ENCODE measurements at places on chromosomes 13 and 19.

GRCh38 chr13:70580825-70581224 lies 472.6 kb upstream of the KLHL1 start:
- no peak for DNase-seq

GRCh38 chr13:43933378-43933777 lies 53.7 kb downstream of the LACC1 start:
- no peak for DNase-seq

DNA sequence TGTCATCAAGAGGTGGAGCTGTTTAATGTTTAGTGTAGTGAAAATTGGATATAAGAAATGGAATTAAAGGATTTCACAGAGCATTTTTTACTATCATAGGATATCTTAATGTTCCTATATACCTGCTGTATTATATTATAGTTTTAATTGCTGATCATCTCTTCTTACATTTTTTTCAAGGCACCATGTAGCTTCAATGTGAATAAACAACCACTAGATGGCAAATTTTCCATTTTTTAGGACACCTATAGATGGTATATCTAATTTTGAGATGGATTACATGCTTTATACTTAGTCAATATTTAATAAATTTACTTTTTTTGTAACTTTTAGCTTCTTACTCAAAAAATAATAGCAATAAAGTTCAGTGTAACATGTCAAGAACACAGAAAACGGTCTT lies 9.0 kb upstream of the ATXN8OS start:
- DNase-seq: no peak

DNA sequence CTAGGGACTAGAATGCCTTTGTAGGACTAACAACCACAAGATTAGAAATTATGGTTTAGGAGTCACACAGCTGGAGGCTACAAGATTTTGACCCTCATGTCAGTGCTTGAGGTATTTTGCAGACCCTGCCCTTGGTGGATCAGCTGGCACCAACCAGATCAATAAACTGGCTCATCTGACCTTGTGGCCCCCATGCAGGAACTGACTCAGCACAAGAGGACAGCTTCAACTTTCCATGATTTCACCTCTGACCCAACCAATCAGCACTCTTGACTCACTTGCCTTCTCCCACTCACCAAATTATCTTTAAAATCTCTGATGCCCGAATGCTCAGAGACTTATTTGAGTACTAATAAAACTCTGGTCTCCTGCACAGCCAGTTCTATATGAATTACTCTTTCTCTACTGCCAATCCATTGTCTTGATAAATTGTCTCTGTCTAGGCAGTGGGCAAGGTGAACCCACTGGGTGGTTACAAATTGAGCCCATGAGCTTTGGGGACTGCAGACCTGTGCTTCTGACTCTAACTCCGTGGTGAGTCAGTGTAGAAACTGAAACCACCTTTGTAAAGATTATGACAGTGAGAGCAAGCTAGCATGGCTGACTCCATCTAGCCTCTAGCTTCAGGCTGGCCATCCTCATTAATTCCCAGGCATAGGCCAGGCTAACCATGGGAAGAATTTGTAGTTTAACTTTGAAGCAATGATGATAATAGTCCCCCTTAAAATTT lies 33.9 kb upstream of the CEACAM8 start:
- DNase-seq: no peak

- DNase-seq: no peak
Measured at GRCh38 chr13:74229242-74229641, 95.0 kb upstream of the KLF12 start.

DNA sequence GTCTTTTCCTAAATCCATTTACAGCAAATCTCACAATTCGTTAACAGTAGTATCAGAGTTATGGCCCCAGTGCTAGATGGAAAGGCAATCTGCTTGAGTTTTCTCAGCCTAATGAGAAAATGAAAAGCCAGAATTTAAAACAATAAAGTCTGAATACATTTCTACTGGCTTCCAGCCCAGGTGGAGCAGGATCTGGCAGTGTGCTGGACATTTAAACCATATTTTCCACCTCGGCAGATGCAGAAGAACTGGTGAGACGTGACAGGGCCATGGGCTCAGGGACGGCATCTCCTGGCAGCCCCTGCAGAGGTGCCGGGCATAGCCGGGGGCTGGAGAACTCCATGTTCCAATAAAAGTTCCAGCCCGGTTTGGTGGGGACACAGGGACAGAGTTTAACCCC lies 7.1 kb downstream of the SMIM7 start:
- no peak for DNase-seq

DNA sequence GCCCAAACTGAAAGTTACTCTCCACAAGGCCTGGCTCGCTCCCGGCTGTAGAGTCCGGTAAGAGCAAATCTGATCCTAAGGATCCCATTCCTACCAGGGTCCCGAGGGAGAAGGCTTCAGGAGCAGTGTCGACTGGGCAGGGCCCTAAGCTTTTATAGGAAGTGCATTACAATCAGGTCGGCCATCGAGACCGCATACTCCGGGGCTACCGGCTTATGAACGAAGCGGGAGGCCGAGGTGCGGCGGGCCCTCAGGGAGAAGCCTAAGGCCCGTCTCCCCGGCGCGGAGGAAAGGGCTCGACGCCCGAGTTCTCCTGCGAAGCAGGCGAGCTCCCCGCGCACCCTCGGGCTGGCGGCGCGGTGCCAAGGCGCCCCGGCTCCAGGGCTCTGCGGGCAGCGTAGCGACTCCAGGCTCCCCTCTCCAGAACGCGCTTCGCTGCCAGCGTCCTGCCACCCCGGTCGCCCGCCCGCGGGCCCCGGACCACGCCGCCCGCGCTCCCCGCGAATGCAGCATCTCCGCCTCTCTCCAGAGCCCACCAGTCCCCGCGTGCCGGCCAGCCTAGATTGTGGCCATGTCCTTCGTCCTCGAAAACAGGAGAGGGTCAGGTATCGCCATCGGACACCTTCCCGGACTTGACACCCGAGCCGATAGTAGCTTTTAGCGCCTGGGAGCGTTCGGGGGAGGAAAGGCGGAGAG lies 1.4 kb downstream of the EFNB2 start:
- DNase-seq: peak; percentile 13

DNA sequence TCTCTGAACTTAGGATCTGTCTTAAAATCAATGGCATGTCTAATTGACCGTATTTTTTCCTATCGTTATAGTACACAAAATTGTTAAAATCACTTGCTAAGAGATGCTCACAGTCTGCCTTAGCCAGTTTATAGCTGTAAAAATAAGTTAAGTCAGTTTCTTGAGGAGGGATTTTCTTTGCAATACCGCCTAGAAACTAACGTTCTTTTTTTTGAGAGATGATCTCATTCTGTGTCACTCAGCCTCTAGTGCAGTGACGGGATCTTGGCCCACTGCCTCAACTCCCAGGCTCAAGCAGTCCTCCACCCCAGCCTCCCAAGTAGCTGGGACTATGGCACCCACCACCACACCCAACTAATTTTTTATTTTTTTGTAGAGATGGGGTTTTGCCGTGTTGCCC lies 4.4 kb downstream of the CKAP2 start:
- DNase-seq: no peak

GRCh38 chr13:23279321-23279720 lies 98.5 kb downstream of the SGCG start:
- no peak for DNase-seq

- no peak for DNase-seq
Measured at GRCh38 chr19:16576690-16577530, 4.7 kb upstream of the SLC35E1 start.

GRCh38 chr13:38514575-38514974 lies 164.9 kb downstream of the UFM1 start:
- no peak for DNase-seq

DNA sequence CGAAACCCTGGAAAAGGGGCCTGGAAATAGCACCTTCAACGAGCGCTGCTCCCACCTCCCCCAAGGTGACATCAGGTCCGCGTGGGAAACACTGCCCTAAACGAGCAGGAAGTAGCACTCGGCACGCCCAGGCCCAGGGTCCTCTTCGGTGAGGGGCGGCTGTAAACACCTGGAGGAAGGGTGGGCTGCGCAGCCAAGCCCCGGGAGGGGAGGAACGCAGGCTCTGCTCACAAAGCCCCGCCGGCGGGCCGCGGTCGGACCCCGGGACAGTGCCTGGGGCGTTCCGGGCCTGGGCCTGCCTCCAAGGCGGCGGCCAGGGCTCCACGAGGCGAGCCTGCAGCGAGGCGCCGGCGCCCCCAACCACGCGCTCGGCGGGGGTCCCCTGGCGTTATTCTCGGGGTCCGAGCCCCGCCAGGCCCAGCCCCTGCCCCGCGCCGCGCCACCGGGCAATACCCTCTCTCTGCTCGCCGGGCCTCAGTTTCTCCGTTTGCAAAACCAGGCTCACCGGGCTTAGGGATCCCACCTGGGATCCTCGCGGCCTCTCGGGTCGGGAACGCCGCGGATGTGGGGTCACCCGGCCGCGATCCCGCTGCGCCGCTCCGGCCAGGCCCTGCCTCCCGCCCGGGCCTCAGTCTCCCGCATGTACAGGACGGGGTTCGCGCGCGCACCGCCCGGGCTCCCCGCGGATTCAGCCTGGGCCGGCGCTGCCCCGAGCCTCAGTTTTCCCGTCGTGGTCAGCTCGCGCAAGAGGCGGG lies 630 bp downstream of the RNF126 start:
- peak; percentile 63 for DNase-seq

All from stimulated activated CD4-positive, alpha-beta T cell treated with anti-CD3 and anti-CD28 coated beads, Interleukin-1b, Interleukin-23, amount 100 ng/mL, for 4 hours (primary cell).